Stimulated activated CD8-positive, alpha-beta memory T cell treated with anti-CD3 and anti-CD28 coated beads, Interleukin-4, amount 100 ng/mL, for 1 hour (primary cell): ENCODE measurements at places on chromosomes 16 and 17.

- no peak for DNase-seq
Measured at GRCh38 chr17:42378959-42379594, 9.2 kb downstream of the STAT3 start.

- no peak for DNase-seq
Measured at GRCh38 chr16:80507538-80507937, 33.3 kb upstream of the DYNLRB2 start.

DNA sequence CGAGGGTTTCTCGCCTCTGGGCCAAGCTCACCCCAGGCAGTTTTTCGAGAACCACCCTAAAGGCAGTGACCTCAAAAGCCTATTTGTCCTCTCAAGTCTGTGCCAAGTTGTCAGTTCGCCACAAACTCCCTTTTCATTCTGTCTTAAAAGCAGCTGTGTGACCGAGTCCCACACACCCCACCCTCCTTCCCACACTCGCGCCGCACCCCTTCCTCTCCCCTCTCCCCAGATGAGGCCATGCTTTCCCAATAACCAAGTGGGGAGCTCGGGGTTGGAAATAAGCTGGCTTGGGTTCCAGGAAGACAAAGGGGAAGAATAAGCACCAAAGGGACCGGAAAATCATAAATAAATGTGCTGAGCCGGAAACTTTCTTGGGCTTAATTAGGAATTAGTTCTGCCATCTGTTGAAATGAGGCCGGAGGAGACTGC, 36.7 kb downstream of the GRIN2C start:
- DNase-seq, result no peak

GRCh38 chr17:42695500-42695899, 13.2 kb downstream of the CNTNAP1 start:
- DNase-seq, result no peak

DNA sequence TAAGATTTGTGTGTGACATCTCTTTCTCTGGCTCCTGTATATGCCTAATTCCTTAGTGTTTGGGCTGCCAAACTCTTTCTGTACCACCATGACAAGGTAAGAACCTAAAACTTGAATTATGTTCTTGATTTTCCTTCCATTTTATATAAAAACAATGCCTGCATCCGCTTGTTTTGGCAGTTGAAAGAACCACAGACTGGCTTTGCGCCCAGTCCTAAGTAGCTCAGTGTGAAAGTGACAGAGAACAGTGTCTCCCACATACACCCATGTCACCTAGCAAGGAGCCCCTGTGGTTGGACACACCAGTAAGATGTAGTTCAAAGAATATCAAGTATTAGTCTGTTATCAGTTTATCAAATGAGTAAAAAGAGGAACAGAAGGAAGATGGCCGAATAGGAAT, 40.7 kb upstream of the SLC6A2 start:
- no peak for DNase-seq

- DNase-seq, result no peak
Measured at GRCh38 chr17:82697808-82698064, 762 bp downstream of the RAB40B start.

- DNase-seq, result no peak
Measured at GRCh38 chr16:85650135-85650843, 37.2 kb downstream of the GSE1 start.

GRCh38 chr16:24051125-24051524, 205.0 kb upstream of the CACNG3 start:
- DNase-seq, result no peak

DNA sequence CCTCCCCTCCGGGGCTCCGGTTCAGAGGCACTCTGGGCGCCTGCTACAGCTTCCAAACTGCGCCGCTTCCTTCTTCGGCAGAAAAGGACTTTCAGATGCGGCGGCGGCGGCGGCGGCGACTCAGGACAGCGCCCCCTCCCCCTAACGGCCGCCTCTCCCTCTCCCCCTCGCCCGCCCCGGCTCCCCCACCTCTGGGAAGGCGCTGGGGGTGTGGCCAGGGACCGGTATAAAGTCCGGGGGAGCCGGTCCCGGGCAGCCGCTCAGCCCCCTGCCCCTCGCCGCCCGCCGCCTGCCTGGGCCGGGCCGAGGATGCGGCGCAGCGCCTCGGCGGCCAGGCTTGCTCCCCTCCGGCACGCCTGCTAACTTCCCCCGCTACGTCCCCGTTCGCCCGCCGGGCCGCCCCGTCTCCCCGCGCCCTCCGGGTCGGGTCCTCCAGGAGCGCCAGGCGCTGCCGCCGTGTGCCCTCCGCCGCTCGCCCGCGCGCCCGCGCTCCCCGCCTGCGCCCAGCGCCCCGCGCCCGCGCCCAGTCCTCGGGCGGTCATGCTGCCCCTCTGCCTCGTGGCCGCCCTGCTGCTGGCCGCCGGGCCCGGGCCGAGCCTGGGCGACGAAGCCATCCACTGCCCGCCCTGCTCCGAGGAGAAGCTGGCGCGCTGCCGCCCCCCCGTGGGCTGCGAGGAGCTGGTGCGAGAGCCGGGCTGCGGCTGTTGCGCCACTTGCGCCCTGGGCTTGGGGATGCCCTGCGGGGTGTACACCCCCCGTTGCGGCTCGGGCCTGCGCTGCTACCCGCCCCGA, at the start of gene IGFBP4:
Gene IGFBP4, plus strand, starts transcription at position 255 of the 792 bp plus-strand sequence. Its CDS starts 286 bp downstream, at position 541.
- DNase-seq, result no peak

GRCh38 chr17:58166682-58167081, at the start of gene OR4D2:
Gene OR4D2 (plus strand): TSS chr17:58166982. CDS start chr17:58169656, 2,674 bp downstream.
- DNase-seq, result no peak

GRCh38 chr16:54657058-54657708, 273.5 kb upstream of the IRX5 start:
- DNase-seq, result no peak

DNA sequence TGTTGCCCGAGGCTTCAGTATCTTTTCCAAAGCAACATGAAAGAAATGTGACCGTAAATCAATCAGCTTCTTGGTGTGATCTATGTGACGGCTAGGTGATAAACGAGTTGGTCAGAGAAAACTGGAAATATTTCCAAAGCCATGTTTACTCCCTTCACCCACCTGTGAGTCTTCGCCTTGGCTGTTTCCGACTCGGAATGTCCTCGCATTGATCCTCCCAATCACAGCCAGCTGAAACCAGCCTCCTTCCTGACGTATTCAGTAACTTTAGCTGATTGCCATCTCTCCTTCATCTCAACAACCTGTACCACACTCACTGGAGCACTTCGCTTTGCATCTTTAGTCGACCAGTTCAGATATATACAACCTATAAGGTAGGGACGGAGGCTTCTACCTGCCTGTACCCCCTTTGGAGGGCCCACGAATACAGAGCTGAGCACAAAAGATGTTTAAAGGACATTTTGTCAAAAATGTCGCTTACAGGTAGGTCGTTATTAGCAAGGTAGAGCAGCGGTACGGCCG, 705 bp downstream of the KRABD2 start:
- DNase-seq, result no peak

DNA sequence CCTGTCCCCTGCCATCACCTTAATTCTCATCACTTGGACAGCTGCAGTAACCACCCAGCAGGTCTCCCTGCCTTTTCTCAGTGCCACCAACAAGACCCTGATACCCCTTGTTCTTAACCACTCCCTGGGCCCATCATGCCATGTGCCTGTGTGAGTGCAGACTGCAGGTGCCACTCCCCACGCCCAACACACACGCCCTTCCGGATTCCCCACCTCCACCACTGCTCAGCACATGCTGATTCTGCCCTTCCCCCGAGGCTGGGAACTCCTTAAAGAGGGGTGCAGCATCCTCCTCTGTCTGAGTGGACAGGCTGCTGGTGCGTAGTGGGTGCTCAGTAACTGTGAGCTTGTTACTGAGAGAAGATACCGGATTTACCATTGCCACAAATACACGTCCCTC, 52.4 kb downstream of the PLD6 start:
- no peak for DNase-seq

- DNase-seq, result no peak
Measured at GRCh38 chr16:88007321-88007731, 56.1 kb downstream of the BANP start.

GRCh38 chr17:36106493-36106835, 2.8 kb downstream of the CCL4 start:
- DNase-seq, result no peak

- no peak for DNase-seq
Measured at GRCh38 chr16:55120408-55120807, 189.7 kb downstream of the IRX5 start.

GRCh38 chr16:11224096-11224893, 31.7 kb downstream of the SOCS1 start:
- DNase-seq, result peak; percentile 31

GRCh38 chr16:27080895-27081294, 14.2 kb downstream of the C16orf82 start:
- no peak for DNase-seq

GRCh38 chr17:792277-792676, 10.1 kb downstream of the MRM3 start:
- DNase-seq, result no peak

- DNase-seq, result no peak
Measured at GRCh38 chr17:38463451-38463858, 35.2 kb downstream of the ARHGAP23 start.

DNA sequence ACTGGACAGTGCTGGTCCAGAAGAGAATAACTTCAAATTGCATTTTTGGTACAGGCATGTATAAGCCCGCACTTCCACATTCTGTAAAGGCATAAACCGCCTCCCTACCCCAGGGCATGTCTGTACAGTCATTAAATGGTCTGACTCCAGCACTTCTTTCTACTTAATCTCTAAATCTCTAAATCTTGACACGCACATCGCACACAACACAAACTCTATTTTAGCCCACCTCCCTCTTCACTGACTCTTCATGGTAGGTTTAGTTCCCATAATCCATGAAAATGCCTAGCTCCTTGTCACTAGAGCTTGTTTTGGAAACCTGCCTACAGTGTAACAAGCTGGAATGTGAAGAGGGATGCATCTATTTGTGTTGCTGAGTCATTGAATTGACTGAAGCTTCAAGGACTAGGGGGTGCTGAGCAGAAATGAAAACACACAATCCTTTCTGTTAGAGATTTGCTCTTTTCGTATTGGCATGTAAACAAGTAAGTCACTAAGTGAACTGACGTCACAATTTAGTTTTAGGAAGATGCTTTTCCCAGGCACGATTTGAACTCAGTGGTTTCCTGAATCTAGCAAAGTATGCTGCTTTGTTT, 1.6 kb upstream of the DUSP14 start:
- no peak for DNase-seq

DNA sequence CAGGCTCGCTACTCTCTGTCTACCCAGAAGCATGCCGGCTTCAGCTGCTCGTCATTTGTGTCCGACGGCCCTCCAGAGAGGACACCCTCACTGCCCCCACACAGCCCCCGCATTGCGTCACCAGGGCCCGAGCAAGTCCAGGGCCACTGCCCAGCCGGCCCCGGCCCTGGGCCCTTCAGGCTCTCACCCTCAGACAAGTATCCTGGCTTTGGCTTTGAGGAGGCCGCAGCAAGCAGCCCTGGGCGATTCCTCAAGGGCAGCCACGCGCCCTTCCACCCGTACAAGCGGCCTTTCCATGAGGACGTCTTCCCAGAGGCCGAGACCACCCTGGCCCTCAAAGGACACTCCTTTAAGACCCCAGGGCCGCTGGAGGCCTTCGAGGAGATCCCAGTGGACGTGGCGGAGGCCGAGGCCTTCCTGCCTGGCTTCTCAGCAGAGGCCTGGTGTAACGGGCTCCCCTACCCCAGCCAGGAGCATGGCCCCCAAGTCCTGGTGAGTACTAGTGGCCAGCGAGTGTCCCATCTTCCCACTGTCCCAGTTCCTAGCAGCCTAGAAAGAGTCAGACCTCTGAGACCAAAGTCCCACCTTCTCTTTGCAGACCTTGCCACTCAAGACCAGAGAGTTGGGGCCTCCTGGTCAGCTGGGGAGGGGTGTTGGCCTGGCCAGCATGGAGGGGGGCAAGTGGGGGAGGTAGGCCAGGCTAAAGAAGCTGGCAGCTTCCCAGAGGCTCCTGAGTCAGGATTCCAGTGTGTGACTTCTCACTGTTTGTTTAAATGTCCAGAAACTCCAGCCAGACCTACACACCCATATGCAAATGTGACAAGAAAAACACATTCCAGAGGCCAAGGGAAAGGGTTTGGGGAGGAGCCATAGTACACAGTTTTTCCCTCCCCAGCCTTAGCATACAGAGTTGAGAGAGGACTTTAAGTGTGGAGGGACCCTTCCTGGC, 18.6 kb downstream of the FOXN1 start:
- DNase-seq, result no peak

GRCh38 chr16:81796583-81797346, 17.7 kb downstream of the PLCG2 start:
- no peak for DNase-seq

GRCh38 chr17:42670789-42671657, 5.8 kb downstream of the PLEKHH3 start:
- no peak for DNase-seq

DNA sequence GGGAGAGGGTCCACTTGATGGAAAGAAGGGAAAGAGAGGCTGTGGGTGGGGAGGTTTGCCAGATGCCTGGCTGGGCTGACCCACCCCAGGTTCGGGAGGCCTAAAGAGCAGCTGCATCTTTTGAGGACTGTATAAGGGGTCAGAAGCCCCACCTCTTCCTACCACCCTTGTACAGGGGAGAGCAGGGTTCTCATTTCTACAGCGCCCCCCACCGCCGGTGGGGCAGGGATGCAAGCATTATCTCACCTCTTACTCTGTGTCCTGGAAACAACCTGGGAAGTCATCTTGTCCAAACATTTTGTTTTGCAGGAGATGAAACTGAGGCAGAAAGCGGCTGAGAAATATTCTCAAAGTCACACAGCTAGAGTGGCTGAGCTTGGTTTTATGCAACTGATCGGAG, 22.5 kb upstream of the CCDC182 start:
- no peak for DNase-seq

GRCh38 chr16:87463722-87464690, 28.8 kb downstream of the ZCCHC14 start:
- DNase-seq, result no peak

DNA sequence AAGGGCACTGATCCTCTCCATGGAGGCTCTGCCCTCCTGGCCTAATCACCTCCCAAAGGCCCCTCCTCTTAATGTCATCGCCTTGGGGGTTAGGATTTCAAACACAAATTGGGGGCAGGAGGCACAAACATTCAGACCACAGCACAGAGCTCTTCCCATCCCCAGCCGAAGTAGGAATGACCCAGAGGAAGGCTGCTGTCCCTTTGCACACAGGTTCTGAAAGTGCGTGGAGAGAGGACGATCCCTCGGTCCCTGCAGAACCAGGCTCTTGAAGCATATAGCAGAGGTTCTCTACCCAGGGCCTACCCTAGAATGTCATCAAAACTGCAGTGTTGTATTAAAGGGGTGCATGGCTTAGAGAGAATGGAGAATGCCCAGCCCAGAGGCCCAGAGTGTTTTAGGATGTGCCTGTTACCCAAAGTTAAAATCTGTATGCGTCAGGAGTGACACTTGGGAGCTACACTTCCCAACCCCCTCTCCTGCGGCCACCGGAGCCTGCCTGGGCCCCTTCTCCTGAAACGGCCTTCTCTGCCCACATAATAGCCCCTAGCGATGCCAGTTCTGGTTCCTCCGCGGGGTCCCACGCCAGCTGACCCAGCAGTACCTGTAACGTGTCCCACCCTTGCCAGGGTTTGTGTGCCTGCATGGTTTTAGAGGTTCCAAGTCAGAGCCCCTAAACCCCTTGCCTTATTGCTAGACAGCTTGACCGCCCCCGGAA, 159.5 kb upstream of the CACNG5 start:
- DNase-seq, result no peak

DNA sequence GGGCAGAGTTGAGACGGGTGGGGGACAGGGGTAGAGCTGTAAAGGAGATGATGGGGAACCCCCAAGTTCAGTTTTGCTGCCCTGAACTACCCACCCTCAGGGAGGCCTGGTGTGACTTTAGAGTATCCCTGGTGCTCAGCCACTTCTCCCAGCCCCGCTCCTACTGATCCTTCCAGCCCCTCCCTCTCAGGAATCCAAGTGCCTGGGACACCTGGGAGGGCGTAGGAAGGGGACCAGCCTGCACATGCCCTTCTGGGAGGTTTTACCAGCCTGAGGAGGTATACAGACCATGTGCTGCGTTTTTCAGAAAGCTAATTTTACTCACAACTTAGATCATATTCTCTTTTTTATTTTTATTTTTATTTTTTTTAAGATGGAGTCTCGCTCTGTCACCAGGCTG, 4.1 kb downstream of the ST6GALNAC2 start:
- DNase-seq, result no peak
